Naive thymus-derived CD4-positive, alpha-beta T cell (primary cell): ENCODE measurements at places on chromosomes 2 and 18.
A peak's percentile ranks its signal among the peaks of the same experiment; 100 is the strongest.

- no peak for DNase-seq
Observed at GRCh38 chr2:197211881-197212342, 98.7 kb downstream of the ANKRD44 start.

- DNase-seq = no peak
Observed at GRCh38 chr18:79405019-79405780, 9.5 kb downstream of the NFATC1 start.

GRCh38 chr2:11949732-11950523 lies 203.5 kb downstream of the LPIN1 start:
- no peak for DNase-seq

DNA sequence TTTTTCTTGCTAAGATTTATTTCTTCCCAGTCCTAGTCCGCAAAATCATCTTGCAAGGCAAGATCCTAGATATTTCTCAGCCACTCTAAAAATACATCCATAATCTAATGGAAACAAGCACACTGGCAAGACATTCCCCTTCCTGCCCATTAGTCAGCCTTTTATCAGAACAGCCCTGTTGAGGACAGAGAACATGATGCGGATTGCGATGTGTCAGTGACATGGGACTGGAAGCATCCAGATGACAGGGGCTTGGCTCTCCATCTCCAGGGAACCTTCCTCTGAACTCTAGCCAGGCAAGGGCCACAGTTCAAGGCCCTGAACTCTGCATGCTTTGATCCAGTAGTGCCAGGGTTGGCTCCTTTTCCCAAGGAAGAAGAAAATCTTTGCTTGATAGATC lies 70.0 kb downstream of the VSNL1 start:
- DNase-seq = no peak

GRCh38 chr2:59391896-59392295 lies 1150.8 kb upstream of the FANCL start:
- DNase-seq = no peak

DNA sequence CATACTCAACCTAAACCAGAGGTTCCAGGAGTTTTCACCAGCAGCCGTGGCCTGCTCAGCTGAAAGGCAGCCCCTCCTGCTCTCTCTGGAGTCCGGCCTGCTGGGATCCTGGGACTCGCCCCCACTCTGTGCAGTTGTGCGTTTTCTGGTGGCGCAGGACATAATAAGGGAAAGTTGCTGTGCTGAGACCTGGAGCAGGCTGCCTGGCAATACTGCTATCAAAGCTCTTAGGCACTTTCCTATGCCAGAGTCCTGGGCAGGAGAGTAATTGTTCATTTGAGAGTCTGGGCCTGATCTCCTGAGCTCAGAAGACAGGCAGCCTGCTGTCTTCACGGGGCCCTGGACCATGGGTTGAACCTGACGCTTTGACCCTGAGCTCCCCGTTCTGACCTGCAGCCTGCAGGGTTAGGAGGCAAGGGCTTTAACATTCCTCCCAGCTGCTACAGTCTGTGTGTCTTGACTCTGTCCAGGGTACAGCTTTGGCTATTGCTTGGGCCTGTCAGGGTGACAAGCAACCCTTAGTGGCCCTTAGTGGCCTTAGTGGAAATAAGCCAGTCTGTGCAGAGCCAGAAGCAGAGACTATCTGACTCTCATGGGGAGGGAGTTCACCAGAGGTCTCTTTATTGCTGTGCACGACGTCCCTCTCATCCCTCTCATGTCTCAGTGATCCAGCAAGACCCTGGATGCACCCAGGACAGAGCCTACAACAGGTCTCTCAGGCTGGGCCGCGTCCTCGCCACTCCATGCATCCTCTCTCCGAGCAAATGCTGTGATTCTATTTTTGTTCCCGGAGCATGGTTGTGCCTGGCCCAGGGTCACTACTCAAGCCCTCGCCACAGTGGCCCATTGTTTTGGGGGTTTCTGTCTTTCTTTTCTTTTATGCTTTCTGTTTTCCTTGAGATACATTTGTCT lies 60.6 kb downstream of the ACKR3 start:
- DNase-seq = no peak

DNA sequence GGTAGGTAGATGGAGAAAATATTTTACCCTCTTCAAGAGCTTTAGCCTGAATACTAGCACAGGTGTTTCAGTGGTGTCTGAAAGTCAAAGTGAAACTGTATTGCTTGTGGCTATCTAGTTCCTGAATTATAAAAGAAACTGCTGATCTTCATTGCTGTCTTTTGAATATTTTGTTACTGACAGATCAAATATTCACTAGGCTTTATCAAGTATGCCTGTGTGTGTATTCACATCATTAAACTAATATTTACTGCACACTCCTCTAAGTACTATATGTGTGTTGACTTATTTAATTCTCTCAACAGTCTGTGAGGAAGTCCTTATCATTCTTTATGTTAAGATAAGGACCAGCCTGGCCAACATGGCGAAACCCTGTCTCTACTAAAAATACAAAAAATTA lies 139.6 kb downstream of the SOCS6 start:
- DNase-seq = no peak

DNA sequence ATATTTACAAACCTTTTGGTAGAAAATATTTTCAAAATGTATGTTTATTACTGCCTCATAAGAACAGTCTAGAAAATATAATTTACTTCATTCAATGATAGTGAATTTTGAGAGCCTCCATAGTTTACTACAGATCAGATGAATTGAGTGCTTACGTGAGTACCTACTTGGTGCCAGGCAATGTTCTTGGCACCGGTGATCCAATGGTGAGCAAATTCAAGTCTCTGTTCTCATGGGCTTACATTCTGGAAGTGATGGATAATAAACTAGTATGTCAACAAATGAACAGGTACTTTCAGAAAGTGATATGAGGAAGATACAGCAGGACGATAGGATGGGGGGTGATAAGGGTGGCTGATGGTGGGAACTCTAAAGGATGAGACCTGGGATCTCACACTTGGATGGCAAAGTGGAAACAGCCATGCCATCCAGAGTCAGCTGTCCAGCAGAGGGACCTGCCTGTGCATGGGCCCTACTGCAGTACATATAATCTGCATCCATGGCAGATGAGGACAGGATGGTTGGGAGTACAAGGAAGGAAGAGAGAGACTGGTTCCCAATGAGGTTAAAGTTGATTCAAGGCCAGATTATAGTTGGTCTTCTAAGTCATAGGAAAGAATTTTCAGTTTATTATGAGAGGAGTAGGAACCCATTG lies 277.0 kb downstream of the NEDD4L start:
- no peak for DNase-seq

- no peak for DNase-seq
Observed at GRCh38 chr18:23401400-23402347, 51.4 kb upstream of the RIOK3 start.

DNA sequence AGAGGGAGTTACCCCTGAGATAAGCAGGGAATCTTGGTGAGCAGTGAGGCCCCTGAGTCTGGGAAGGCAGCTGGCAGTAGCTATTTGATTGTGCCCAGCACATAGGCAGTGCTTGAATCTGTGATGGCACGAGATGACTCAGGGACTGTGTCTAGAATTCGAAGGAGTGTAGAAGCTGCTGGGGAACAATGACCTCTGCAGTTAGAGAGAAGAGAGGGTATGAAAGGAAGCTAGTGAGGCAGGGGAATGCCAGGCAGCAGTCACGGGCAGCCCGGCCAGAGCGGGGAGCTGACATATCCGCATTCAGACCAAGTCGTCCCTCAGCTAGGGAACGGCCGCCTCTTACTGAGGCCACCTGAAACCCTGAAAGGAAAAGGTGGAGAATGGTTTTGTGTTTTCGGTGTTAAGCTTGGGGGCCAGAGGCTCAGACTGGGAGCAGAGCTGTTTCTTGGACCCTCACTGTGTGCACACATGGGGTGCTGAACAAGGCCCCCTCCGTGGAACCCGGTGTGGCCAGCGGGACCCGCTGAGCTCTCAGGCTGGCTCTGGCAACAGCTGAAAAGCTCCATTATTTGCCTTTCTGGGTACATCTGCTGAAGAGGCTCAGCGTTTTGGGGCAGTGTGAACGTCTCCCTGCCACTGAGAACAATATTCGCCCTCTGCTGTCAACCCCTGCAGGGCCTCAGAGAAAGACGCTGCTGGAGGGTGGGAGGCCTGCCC lies 32.9 kb downstream of the ARHGEF4 start:
- no peak for DNase-seq

DNA sequence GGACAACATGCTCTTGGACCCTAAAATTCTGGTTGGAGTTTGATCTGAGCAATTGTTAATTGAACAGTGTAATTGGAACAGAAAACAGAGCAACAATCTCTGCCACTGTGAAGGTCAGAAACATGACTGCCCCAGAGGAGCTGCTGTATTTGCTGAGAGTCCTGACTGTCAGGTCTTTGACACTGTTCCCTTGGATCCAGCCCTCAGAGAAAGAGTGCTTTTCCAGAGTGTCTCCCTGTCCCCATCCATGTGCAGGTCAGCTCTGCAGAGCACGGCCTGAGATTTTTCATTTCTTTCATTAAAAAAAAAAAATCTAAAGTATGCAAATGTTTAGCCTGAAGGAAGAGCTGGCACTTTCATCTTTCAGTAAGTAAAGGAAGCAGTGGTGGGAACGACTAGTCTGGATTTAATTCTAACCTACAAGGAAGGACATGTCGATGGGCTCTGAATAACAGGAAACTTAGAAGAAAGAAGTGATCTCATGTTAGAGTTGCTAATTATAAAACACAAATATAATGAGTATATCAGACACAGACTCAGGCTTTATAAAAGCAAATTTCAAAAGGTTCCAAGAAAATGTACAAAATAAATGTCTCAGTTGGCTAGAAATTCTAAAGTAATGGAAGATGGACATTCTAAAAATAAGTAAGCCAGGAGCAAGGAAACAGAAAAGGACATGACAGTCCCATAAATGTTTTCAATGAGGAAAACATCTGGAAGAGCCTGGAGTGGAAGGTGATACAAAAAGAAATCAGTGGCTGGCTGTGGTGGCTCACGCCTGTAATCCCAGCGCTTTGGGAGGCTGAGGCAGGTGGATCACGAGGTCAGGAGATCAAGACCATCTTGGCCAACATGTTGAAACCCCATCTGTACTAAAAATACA lies 876.5 kb downstream of the EPHA4 start:
- no peak for DNase-seq

DNA sequence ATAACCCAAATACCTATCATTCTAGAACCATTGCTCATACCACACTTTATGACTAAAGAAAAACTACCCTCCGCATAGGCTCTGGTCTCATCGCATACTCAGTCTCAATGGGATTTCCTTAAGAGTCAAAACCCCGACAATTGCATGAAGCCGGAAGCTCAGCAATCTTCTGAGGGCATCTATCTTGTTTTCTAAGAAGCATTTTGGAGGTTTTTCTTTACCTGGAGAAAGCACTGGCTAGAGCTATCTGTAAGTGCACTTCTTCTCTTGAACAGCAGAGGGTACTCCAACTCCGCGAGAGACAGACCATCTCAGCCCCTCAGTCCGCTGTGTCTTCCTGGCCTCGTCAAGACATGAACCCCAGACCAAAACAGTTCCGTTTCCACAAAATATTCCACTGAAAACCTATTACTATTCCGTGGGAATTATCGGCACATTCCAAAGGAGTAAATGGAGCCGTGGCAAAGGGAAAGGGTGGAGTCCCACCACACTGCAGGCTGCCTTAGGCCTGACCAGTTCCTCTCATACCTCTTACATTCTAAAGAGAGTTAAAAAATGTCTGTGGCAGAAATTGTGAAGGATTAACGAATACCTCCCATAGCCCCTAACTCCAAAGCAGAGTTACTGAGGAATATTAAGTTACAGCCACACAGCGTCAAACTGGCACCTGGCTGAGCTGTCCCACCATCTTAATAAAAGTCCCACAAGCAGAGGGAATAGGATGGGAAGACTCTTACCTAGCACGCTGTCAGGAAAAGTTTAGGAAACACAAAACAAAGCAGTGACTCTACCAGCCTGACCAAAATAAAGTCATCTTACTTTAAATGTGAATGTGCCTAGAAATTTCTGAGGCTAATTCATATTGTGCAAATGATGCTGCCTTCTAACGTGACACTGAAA lies 325.6 kb upstream of the VRK2 start:
- DNase-seq = peak; percentile 10

- DNase-seq = no peak
Observed at GRCh38 chr2:218479595-218479994, 60.7 kb downstream of the VIL1 start.

GRCh38 chr2:143165291-143165690 lies 36.1 kb downstream of the ARHGAP15 start:
- no peak for DNase-seq

DNA sequence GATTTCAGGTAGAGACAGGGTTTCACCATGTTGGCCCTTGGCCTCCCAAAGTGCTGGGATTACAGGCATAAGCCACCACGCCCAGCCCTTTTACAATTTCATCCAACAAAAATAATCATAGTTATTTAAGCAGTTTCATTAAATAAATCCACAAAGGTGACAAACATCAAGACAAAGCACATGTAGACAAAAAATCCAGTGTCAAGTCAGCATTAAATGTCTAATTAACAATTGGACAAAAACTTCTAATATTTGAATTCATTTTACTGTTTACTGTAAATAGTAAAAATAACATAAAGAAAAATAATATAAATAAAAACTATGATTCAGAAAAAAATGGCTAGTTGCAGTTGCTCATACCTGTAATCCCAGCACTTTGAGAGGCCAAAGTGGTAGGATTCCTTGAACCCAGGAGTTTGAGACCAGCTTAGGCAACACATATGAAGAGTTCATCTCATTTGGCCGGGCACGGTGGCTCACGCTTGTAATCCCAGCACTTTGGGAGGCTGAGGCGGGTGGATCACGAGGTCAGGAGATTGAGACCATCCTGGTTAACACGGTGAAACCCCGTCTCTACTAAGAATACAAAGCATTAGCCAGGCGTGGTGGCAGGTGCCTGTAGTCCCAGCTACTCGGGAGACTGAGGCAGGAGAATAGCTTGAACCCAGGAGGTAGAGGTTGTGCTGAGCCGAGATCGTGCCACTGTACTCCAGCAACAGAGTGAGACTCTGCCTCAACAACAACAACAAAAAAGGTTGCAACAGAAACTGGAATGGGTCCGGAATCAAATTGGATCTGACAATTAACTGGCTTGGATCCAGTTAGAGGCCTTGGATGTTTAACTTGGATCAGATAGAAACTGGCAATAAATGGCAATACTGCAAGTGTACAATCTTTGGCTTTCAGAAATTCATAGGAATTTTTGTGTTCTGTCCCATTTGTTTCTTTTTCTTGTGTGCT lies 56.9 kb upstream of the MAT2A start:
- DNase-seq = no peak

DNA sequence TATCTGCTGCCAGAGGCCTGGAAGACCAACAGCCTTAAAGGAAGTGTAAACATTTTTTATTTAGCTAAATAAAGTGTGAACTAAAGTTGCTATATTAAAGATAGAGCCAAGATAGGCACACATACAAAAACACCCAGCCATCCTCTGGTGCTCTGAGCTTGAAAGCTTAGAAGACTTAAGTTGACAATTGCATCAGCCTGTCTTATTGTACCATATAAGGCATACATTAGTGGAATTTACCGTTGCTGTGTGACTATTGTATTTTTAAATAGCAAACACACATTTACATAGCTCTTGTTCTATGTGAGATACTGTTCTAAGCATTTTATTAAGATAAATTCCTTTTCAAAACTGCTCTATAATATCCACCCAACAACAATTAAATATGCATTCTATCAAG lies 736.6 kb upstream of the ZEB2 start:
- no peak for DNase-seq

GRCh38 chr18:48799724-48800315 lies 150.9 kb downstream of the SMAD7 start:
- DNase-seq = no peak
